ENCODE measurements at places on chromosomes 7 and 10. TPM values are rescaled to one million over a fixed set of nuclear protein-coding genes. Genes with fewer than 3 reads are reported as not detected.

Gene PAXIP1
- total RNA-seq = 18.0 TPM

GRCh38 chr7:137642472-137642871 lies 204.3 kb downstream of the DGKI start:
- DNase-seq = no peak

Gene GPC2
- 7.6 TPM for total RNA-seq

- DNase-seq = no peak
Observed at GRCh38 chr7:30201161-30201666, 66.4 kb downstream of the MTURN start.

Measured in activated naive CD4-positive, alpha-beta T cell treated with anti-CD3 and anti-CD28 coated beads for 36 hours (primary cell).